ENCODE measurements at places on chromosomes 13 and 19. TPM values are rescaled to one million over a fixed set of nuclear protein-coding genes. Genes with fewer than 3 reads are reported as not detected.

DNA sequence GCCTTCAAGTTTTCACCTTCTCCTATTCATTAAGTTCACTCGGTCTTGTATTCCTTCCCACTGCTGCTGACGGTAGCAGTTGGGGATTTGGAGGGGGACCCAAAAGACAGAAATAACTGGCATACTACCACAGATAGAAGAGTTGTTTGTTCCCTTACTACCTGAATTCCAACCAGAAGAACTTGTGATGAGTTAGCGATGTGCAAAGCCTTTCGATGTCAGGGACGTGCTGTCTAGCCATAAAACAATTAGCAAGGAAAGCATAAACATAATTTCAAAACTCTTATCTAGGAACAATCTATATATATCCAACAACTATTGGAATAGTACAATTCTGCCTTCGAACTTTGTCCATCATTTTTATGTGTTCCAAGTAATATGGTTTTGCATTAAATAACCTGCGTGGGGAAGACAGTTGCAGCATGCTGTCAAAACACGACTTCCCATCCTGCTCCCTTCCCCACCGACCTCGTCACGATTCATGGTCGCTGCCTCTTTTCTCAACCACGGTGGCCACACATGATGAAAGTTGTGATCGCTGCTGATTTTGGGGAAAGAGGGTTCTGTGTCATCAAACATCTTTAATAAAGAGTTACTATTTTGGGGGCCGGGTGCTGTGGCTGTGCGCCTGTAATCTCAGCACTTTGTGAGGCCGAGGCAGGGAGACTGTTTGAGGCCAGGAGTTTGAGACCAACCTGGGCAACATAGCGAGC lies 3.8 kb upstream of the SLC7A9 start:
- H3K4me1 ChIP-seq = peaks cover 7% of the 10 kb centered on the region
- no peak overlapping the region for H3K4me3 ChIP-seq
- H3K36me3 ChIP-seq = no peaks in the 10 kb centered on the region

DNA sequence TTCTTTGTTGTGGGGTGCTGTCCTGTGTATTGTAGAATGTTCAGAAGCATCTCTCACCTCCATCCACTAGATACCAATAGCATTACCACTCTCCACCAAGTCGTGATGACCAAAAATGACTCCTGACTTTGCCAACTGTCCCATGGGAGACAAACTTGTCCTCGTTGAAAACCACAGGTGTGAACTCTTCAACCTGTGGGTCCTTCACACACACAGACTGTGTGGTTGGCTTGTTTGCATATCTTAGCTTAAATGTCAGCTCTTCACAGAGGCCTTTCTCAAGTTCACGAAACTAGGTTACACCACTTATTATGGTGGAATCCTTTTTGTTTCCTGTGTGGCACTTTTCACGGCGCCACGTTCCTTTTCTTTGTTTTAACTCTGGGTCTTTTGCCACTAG lies 6.8 kb downstream of the GPC5 start:
- H3K27me3 ChIP-seq = peaks cover 50% of the 10 kb centered on the region
- H3K36me3 ChIP-seq = no peaks in the 10 kb centered on the region

DNA sequence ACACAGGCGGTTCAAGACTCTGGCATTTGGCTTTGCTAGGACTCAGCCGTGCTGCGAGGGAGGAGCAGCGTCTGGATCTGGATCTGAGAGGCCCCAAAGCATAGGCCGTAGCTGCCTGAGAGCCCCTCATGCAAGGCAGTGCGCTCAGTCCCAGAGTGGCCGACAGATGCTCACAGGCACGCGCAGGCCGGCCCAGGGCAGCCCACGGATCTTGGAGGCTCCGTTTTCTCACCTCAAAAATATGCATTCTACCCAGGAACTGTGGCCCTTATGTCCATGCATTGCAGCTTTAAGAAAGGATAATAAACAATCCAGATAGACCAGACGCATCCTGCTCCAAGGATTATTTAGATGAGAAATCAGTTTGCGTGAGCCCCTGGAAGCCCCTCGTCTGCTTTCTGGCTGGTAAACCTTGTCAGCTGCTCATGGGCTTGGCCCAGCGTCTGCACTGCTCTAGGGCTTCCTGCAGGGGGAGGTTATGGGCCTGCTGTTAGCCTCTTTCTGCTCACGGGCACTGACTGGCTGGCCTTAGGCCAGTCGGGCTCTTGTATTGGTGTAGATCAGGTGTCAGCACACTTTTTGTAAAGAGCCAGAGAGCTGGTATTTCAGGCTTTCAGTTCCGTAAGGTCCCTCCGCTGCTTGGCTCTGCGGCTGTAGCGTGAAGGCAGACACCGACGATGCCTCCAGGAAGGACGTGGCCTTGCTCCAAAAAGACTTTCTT lies 24.2 kb downstream of the TEX29 start:
- H3K27me3 ChIP-seq = no peaks in the 10 kb centered on the region
- H3K4me1 ChIP-seq = no peaks in the 10 kb centered on the region
- no peak for DNase-seq
- H3K36me3 ChIP-seq = peaks cover 3% of the 10 kb centered on the region
- no peak overlapping the region for H3K4me3 ChIP-seq

The OR7A5 gene
- total RNA-seq = not detected

DNA sequence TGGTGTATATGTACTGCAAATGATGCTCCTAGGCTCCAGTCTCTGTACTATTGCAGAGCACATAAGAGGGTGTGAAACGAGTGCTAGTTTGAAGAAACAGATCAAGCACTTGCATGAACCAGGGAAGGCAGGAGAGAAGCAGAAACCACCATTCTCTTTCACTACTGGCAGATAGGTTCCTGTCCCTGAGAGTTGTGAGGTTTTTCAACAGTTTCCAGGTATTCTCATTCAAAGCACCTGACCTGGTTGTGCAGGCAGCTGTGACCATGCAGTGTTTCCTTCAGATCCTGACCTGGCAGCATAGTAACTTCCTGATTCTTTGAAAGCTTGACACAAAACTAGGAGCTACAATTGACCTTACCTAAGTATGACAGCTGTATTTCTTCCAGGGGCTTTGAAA lies 164.9 kb downstream of the UFM1 start:
- H3K4me1 ChIP-seq = no peaks in the 10 kb centered on the region
- no peak for DNase-seq
- H3K36me3 ChIP-seq = no peaks in the 10 kb centered on the region
